ENCODE measurements at places on chromosomes 1 and 21.

DNA sequence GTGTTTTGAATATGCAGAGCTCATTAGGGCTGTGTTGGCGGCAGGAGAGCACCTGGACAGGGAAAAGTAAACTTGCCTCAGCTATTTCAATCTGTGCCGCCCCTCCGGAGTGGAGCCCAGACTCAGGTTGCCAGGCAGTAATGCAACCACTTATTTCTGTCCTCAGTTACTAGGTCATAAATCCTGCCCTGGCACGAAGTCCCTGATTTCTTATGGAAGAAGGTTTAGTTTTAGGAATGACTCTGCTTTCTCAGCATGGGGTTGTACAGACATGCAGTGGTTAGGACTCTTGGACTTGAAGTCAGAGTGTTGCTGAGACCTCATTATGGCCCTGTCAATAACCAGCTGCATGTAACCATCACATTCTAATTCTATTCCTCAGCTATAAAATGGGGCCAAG, 98.3 kb upstream of the FGGY start:
- DNase-seq = no peak

DNA sequence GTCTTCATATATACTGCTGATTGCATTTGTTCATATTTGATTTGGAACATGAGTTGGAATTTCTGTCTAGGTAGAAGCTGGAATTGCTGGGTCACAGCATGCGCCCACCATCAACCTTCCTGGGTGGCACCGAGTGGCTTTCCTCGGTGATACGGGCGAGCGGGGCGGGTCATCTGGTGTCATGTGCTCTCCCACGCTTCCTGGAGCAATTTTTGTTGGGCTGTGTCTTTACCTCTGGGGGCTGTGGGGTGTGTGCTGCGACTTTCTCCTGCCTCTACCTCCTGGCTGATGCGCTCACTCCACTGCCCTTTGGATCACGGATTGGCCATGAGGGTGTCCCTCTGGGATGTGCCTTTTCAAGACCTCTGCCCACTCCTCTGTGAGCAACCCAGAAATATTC, 108.7 kb upstream of the COL6A1 start:
- DNase-seq = no peak

DNA sequence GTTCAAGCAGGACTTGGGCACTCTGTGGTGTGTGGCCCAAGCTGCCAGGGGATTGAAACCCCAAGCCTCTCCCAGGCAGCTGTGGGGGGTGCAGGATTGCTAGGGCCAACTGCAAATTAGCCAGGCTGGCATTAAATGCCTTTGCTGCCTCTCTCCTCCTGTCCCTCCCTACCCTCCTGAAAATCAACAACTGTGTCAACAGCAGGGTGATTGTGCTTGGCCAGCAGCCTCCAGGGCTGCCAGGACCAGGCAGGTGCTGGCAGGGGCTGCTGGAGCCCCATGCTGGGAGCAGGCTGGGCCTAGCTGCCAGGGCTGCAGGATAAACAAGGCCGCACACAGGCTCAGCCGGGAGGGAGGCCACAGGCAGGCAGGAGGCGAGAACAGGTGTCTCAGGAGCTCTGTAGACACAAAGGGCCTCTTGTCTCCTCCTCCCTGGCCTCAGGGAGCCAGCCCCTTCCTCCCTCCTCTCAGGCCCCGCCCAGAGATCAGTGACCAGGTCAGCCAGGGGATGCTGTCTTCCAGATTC, 11.4 kb downstream of the SOX13 start:
- DNase-seq = peak; percentile 77

- DNase-seq = no peak
Measured at GRCh38 chr21:19010996-19011395, 607.4 kb upstream of the TMPRSS15 start.

- DNase-seq = no peak
Measured at GRCh38 chr1:212182171-212182570, 103.0 kb upstream of the PPP2R5A start.

- no peak for DNase-seq
Measured at GRCh38 chr1:33274446-33274845, 18.2 kb downstream of the ZNF362 start.

- no peak for DNase-seq
Measured at GRCh38 chr21:44778094-44778493, 23.5 kb downstream of the UBE2G2 start.

DNA sequence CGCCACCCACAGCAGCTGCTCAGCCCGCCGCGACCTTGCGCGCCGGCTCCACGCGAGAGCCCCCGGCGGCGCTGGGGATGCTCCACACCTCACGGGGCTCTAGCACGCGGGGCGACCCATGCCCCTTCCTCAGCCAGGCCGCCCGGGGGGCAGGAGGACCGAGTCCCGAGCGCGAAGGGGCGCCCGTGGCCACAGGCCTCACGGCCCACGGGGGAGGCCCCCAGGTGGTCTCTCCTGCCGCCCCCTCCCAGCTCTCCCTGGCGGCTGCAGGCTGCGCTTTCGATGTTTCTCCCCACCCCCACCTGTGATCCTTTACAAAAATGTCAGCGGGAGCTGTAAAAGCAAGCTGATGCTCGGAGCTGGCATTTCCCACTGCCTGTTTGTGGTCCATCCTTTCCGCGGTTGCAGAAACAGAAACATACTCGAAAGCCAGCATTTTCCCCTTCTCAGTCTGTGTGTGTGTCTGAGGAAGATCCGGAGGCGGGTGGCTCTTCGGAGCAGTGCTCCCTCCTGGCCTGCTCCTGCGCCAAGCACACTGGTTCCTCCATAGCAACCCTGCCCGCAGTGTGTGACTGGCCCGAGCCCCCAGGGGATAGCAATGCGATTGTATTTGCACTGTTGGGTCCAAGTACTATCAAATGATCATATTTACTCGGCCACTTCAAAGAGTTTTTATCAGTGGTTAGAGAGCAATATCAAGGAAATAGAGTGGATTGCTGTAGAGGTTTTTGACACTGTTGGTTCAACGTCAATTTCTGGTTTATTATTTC, 2.1 kb downstream of the KIF26B start:
- DNase-seq = peak; percentile 44

GRCh38 chr1:40770296-40771070, 13.1 kb upstream of the KCNQ4 start:
- no peak for DNase-seq

- no peak for DNase-seq
Measured at GRCh38 chr1:31507676-31508530, 68.4 kb upstream of the TINAGL1 start.

GRCh38 chr1:54980528-54981241, at the start of gene TMEM61:
TMEM61 (plus strand) TSS chr1:54980628; CDS start chr1:54981066, 438 bp downstream.
- DNase-seq = no peak

DNA sequence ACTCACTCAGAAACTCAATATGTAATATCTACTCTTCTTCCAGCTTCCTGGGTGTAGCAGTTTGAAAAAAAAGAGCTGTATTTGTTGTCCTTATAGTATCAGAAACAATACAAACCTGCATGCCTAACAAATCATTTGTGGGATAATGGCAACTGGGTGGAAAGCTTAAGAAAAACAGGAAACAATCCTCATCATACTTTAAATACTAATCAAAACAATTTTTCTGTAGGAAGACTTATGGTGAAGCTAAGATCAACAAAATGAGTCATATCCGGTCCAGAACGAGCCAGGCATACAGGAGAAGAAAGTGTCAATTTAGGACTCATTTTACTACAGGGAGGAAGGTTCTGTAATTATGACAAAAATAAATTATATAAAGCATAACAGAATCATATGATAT, 181.8 kb upstream of the ADGRL4 start:
- DNase-seq = no peak

DNA sequence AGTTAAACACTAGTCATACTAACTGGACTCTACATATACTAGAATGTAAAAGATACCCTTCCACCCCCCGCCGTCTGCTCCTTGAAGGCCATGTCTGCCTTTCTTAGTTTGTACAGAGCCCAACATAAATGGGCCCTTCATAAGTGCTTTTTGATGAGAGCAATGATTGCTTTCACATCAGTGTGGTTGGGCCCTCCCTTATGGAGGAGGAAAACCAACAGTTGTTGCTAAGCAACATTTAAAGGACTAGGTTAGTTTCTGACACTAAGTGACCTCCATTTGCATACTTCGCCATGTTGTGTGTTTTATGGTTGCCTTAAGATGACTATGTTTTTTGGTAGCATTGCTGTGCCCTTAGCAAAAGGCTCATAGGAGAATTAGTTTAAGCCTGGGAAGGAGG, 182.0 kb upstream of the SGIP1 start:
- no peak for DNase-seq

- no peak for DNase-seq
Measured at GRCh38 chr1:214570442-214570841, 19.0 kb upstream of the PTPN14 start.

GRCh38 chr1:202692959-202693555, 17.2 kb downstream of the SYT2 start:
- peak; percentile 73 for DNase-seq

DNA sequence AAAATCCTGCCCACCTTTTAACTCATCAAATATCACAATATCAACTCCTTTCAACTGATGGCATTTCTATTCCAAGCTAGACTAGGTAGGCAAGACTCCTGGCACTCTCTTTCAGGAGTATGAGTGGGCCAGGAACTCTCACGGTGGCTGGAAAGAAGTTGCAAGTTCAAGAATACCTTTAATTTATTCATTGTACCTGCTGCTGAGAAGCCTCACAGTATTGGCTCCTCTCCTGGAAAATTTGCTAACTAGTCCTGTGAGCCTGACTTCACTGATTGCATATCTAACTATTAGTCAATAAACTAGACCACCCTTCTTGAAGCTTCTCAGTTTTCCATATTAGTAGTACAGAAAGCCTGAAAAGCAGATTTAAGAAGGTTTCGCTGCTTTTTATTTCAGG, 120.2 kb downstream of the DUSP10 start:
- DNase-seq = no peak

DNA sequence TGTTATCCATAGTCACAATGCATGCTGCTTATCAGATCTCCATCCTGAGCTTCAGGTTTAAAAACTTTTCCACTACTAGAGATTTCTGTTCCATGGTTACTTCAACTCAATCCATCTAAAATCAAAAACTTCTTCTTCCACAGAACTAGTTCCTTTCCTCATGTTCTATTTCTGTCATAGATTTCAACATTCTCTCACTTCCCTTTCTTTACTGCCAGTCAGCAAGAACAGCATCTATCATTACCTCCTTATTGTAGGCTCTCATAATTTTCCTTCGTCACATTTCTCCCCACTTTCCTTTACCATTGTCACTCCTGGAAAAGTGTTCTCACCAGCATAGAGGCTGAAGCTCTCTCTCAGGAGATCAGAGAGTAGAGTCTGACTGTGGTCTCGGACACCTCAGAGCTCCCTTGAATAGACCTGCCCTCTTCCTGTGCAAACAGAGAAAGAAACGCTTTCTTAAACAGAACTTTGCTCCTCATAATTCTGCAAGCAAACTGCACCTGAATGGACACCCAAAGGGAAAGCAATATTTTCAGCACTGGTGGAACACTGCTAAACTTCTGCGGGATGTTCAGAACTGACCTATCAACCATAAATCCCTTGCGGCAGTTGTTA, 48.7 kb upstream of the KIRREL1 start:
- DNase-seq = no peak

All from left hindlimb (tissue), 1 donor.